ENCODE measurements at places on chromosomes 11 and 22.

GRCh38 chr11:111602865-111603610 is 789 bp downstream of the SIK2 start:
- no peak for DNase-seq

DNA sequence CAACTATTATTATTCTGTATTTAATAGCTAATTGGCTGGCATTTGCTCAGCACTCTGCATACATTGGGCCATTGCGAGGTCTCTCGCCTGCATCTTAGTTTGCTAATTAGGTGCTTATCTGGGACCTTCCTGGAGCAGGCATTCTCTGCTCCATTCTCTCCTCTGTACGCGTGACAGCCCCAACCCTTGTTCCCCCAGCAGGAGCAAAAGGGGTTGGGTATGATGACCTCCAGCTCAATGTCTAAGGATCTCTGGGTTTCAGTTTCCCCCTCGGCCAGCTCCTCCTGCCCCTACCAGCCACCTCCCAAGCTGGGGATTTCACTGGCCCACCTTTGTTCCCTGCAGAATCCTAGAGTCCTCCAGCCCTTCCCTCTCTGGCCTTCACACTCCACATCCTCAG is 9.7 kb upstream of the LGALS2 start:
- no peak for DNase-seq

DNA sequence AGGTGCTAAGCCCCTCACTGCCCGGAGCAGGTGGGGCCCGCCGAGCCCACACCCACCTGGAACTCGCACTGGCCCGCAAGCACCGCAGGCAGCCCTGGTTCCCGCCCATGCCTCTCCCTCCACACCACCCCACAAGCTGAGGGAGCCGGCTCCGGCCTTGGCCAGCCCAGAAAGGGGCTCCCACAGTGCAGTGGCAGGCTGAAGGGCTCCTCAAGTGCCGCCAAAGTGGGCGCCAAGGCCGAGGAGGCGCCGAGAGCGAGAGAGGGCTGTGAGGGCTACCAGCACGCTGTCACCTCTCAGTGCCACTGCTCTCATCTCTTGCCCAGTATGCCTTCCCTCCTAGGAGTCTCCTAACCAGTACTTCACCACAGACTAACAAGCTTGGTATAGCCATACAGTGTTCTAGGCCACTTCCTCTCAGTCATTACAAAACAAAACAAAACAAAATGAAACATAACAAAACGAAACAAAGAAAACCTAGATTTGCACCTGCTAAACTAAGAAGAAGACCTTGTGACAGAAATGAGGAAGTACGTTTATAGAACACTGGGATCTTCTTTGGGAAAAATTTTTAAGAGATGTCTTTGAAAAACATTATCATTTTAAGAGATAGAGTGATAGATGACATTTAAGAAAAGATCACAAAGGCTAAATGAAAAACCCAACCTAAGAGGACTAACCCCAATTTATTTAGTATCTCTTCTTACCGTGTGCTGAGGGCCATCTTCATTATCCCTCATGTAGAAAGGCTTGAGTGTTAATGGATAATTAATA is 47.7 kb upstream of the GAB2 start:
- no peak for DNase-seq

DNA sequence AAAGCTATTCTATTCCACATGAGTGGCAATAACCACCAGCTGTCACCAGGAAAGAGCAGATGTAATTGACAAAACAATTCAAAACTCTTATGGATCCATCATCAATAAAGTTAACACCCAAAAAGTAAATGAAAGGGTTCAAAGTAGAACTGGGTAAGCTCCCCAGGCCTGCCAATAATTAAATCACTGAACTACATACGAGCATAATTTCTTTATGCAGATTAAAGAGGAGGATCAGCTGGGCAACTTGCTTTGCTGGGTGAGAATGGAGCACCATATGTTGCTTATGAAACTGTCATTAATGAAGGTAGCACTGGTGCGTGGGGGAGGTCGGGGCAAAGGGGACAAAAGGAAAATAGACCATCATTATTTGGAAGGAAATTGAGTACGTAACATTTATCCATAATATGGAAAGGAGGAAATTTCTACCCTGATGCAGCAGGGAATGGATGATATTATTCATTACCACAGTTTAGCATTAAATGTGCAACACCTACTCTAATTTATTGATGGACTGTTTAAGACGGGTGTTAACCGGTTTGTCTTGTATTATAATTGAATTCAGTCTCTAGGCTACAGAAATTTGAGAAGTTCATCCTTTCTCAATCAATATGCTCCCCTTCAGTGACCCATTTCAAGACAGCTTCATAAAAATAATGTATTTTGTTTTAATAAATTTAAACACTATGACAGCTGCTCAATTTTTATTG is 315.9 kb downstream of the CADM1 start:
- no peak for DNase-seq

GRCh38 chr22:25137577-25138525 is 61.8 kb upstream of the CRYBB3 start:
- no peak for DNase-seq

DNA sequence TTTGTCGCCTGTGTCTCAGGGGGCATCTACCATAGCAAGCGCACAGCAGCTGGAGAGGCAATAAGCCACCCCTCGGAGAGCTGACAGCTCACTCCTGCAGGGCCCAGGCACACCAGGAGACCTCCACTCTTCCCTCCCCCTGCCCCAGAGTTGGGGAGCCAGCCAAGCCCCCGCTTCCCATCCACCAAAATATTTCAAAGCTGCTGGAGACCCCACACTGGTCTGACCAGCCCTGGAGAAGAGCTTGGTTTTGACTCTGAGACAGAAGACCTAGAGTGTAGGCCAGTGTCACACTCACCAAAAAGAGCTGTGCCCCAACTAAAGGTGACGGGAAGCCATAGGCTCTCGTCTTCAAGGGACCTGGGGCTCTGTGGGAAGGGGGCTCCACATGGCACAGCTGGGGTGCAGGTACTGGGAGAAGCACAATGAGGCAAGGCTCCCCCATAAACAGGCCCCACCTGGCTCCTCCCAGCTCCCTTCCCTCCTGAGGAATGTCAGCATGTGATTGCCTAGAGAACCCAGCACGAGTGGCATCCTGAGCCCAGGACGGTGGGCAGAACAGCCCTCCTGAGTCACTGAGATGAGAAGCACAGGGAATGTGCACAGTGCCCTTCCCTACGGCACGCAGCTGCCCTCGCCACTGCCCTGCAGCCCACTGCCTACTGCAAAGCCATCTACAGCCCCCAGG is 5.8 kb upstream of the GNAZ start:
- DNase-seq = no peak

DNA sequence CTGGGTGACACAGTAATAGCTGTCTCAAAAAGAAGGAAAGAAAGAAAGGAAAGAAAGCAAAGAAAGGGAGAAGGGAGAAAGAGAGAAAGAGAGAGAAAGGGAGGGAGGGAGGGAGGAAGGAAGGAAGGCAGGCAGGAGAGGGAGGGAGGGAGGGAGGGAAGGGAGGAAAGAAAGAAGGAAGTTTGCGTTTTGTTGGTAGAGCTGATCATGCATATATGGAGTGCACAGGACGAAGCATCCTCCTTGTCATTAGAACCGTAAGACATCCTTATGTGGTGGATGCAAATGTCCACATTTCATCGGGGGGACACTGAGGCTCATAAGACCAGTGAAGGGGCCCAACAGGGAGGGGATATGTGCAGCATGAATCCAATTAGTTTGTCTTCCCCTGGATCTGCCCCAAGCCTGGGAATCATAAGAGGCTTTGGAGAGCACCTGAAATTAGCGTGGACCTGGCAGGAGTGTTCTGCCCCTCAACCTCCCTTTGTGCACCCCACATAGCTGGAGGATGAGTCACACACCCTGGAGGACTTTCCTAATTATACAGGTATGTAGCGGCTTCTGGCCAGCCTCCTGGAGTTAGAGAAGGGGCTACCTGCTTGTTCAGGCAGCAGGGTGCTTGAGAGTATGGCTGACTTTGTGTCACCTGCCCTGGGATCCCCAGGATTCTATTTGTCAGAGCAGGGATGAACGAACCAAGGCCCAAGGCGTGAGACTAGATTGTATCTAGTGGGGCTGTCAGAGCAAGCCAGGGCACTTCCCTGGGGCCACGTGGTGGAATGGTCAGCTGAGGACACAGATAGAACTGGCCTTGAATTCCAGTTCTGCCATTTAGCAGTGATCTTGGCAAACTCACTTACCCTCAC is 119.7 kb upstream of the CD82 start:
- no peak for DNase-seq

DNA sequence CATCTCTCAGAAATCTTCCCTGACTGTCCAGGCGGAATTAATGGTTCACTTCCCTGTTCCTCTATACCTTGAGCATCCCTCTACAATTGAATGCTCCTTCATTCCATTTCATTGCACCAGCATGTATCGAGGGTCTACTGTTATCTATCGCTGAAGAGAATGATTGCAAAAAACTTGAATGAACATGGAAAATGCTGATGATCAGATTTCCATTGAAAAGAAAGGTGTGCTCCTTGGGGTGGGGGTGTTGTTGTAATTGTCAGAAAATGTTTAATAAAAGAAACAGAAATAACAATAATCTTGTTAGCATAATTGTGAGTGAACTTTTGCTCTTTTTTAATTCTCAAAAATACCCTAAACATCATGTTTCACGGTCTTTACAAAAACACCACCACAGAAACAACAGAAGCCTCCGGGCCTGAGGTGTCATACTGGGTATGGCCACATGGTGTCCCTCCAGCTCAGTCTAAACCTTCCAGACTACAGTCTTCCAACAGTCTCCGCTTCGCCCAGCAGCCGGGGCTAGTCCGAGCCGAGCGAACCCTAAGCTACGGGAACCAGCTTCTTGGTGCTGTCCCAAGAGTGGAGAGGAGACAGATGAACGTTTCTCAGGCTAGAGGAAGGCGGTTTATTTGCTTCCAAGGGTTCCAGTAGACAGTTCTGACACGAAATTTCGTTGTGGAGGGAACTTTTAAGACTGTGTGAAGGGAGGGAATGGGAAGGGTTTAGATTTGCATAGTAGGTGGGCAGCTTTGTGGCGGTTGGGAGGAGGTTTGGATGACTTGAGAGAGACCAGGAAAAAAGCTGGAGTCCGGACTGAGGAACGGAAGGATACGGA is 75.8 kb upstream of the ZBED5 start:
- DNase-seq = peak; percentile 52

GRCh38 chr22:31861226-31861840 is 83.0 kb upstream of the YWHAH start:
- DNase-seq = peak; percentile 13

DNA sequence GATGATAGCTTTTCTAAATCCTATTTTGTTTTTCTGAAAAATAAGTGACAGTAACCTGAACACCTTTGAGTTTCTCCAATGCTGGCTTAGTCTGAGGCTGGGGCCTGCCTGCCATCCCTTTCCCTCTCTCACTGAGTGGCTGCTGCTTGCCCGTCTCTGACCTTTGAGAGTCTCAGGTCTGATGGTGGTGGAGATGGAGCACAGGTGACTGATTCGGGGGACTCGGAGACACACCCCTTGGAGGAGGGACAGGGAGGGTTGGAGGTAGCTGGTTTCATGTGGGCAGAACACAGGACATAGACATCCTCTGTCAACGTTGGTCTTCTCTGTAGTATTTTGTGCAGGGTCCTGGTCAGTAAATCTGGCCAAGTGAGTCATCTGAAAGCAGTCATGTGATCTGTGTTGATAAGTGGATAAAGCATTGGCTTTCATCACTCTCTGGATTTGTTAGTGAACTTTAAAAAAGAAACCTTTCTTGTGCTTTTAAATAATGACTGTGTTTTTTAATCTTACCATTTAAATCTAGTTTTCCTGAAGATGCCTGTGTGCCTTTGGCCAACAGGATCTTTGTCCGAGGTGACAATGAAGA is 47.1 kb upstream of the CLDN5 start:
- no peak for DNase-seq

- DNase-seq = no peak
Measured at GRCh38 chr11:9570313-9571025, 3.0 kb upstream of the WEE1 start.

DNA sequence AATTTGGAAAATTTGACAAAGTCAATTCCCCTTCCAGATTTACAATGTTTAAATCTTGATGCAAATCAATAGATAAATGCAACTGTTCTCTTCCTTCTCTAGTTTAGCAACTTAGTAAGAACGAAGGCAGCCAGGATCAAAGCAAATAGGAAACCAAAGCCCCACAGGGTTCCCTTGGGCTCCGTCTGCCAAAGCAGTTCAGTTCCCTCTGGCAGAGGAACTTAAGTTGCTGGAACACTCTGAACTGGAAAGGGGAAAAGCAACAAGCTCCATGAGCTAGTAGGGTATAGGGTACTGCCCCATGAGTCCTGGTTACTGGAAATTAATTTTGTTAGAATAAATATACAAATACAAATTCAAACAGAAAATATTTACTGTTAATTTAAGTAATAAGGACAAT is 91.3 kb downstream of the RELT start:
- no peak for DNase-seq

DNA sequence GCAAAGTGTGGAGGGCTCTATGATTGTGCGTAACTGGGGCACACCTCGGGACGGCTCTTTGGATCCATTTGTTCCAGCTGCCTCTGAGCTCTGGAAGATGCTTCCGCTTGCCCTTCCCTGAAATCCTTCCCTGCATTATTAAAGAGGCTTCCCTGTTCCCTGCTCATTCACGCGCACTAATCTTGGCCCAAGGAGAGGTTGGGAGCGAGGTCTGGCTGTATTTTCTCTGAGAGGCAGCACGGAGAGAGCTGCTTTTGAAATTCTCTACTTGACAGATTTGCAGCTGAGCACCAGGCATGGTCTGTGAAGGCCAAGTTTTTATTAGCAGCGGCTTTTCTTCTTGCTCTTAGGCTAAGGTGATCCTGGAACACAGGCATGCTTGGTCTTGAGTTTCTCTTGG is 94.8 kb upstream of the NTM start:
- DNase-seq = no peak

Measured in stimulated activated CD8-positive, alpha-beta memory T cell treated with anti-CD3 and anti-CD28 coated beads, Interleukin-7, amount 100 ng/mL, for 48 hours (primary cell).